ENCODE measurements at places on chromosomes 16 and 17.

DNA sequence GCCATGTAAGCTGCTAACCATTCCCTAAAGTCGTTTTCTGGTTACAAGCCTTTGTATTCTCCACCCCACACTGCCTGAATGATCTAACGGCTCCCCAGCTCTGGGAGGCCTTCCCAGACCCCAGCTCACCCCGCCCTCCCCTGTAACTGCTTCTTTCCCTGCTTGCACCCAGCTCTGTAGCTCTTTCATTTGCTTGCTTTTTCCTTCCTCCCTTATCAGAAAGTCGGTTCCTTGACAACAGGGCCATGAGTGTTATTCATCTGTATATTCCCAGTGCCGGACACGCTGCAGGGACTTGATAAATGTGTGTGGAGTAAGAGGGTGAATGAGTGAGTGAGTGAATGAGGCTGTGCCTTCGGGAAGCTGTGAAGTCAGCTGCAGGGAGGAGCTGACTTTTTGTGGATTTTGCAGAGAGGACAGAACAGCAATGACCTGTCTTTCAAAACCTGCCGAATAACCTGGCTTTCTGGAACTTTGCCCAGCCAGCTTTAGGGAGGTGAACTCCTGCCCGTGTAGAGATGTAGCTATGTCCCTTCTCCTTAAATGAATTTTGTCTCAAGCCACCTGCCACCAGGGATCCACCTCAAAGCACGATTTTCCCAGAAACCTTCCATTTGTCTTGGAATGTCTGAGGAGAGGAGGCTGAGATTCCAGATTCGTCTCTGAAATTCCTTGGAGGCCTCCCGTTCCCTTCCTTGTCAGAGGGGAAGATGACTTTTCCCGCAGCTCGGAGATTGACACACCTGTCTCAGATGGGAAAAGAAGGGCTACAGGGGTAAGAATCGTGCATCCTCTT is 20.0 kb upstream of the CACNG4 start:
- DNase-seq, result no peak

- no peak for DNase-seq
Measured at GRCh38 chr16:55900616-55901393, 25.6 kb upstream of the CES5A start.

DNA sequence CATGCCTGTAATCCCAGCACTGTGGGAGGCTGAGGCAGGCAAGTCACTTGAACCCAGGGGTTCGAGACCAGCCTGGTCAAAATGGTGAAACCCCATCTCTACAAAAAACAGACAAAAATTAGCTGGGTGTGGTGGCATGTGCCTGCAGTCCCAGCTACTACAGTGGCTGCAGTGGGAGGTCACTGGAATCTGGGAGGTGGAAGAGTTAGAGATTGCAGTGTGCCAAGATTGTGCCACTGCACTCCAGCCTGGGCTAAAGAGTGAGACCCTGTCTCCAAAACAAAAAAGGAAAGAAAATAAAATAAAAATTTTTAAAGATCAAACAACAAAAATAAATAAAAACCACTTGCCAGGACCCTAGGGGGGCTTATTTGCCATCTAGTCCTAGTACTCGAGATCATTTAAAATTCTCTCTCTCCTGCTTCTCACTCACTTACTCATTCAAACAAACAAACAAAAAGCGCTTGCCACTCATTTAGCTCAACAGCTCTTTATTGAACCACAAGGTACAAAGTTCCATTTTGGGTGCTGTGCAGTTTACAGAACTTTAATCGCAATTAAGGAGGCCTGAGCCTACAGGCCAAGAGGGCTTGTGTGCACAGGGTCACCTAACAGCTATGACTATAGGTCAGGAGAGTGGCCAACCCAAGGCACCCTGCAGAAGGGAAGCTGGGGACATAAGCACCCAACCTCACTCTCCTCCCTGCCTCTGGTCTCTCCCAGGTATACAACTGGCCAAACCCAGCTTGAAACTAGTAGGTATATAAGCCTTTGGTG is 4.4 kb downstream of the CHD9NB start:
- DNase-seq, result no peak

GRCh38 chr17:66255112-66255511 is 25.9 kb upstream of the APOH start:
- no peak for DNase-seq

- no peak for DNase-seq
Measured at GRCh38 chr17:35337364-35337763, 36.1 kb downstream of the SLFN11 start.

GRCh38 chr16:87196661-87197060 is 120.5 kb downstream of the C16orf95 start:
- DNase-seq, result no peak

- DNase-seq, result peak; percentile 79
Measured at GRCh38 chr17:48492401-48493298, 38.2 kb downstream of the HOXB1 start.

- DNase-seq, result peak; percentile 56
Measured at GRCh38 chr16:17343028-17343427, 127.7 kb downstream of the XYLT1 start.

DNA sequence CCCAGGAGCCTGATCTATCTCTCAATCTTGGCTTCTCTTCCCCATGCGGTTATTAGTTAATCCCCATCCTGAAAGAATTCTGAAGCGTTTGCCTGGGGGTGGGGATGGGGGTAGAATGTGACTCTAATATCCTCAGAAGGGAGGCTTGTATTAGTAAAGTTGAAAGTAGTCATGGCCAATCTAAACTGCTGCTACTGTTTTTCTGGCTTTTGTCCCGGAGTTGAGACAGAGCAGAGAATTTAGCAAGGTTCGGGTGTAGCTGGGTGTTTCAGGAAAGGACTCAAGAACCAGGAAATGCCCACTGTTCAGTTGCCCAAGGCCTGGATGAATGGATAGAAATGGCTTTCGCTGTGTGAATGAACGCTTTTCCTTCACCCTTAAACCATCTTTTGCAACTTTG is 17.6 kb upstream of the ITGAM start:
- DNase-seq, result no peak

GRCh38 chr17:62937606-62938005 is 28.4 kb upstream of the TANC2 start:
- DNase-seq, result no peak

DNA sequence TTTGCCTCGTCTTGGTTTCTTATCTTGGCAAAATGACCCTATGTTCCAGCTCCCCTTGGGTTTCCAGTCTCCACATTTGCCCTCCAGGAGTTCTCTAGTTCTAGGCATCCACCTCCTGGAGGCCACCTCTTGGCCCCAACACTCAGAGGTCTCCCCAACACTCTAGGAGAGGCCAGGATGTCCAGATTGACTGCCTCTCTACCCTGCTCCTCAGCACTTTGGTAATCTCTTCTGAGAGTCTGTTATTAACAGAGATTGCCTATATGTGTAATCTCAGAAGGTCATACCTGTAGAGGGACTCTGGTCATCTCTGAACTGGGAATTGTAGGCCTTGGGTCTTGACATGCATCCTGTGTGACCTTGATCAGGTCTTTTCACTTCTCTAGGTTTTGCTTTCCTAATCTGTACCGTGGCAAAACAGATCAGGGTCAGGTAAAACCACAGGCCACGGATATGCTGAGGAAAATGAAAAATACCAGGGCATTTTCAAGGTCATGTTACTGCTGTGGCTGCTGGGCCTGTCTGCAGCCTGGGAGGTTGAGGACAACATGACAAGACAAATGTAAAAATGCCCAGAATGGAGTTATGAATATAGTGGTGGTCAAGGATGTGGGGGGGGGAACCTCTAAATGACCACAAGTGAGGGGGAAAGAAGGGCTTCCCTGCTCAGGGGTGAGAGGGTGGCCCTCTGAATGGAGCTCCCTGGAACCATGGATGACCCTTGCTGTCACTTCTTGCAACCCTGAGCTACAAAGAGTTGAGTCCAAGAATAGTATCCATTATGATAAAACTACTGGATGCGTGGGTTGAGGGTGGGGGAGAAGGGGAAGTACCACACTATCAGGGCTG is 5.0 kb upstream of the CCL4L2 start:
- no peak for DNase-seq
